ENCODE measurements at places on chromosomes 13 and 19.

DNA sequence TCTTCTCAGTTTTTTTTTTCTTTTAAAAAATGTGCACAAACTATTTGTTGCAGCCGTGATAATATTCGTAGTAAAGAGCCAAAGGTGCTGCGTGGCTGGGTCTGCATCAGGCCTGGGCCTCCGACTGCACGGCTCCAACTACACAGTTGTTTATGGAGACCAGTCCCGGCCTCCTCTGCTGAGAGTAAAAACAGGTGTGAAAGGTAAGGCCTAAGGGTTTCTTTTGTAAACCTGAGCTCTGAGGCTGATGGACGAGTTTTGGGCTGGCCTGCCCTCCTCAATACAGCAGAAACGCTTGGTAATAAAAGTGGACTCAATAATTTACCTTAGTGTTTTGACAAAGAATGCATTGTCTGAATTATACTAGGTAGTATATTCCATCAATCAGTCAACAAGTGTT, 3.9 kb downstream of the MBNL2 start:
- no peak for DNase-seq

- DNase-seq, result no peak
These were observed 232.2 kb downstream of the DACH1 start for GRCh38 chr13:71634602-71635443.

GRCh38 chr13:40478775-40479174, 187.7 kb downstream of the FOXO1 start:
- DNase-seq, result no peak

DNA sequence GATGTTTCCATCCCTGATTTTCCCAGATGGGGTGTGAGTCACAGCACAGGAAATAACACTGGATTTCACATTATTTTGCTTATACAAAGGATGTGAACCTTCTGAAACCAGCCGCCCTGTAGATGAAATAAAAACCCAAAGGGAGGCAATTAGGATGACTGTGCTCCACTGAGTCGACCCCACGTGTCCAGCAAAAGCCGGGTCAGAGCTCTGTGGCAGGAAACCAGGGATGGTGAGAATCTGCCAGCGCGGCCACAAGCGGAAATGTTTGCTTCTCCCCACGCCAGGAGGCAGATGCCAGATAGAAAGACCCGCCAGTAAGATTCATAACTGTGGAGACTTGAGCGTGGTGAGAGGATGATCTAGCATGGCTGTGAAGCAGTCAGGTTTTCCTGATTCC, 764.4 kb downstream of the LIG4 start:
- DNase-seq, result no peak

DNA sequence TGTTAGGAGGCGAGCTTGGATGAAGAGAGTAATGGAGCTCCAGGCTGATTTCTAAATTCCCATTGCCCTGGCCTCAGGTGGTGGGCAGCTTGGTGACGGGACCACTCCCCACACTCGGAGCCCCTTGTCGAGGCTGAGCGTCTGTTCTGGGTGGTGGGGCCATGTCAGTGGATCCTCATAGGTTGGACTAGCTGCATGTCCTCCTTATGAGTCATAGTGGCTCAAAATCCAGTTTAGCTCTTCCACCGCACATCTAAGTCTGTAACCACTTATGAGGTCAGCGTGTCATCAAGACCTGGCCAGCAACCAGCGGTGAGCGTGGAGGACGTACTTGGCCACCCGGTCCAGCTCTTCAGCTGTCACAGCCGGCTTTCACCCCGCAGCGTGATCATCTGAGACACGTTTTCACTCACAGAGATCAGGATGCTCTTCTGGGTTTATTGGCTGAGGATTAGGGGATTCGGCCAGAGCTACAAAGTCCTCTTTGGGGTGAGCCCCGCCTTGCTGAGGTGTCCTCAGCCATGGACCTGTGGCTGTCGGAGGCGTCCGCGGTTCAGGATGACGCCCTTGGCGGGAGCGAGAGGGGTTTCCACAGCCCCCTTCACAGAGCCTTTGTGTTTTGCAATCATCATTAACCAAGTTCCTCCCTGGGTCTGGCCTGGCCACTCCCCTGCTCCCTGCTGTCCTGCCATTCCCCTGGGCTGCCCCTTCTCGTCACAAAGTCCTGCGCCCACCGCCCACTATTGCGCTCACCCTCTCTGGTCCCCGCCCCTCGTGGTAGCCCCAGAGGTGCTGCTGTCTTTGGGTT, 41.9 kb downstream of the ADPRHL1 start:
- no peak for DNase-seq

DNA sequence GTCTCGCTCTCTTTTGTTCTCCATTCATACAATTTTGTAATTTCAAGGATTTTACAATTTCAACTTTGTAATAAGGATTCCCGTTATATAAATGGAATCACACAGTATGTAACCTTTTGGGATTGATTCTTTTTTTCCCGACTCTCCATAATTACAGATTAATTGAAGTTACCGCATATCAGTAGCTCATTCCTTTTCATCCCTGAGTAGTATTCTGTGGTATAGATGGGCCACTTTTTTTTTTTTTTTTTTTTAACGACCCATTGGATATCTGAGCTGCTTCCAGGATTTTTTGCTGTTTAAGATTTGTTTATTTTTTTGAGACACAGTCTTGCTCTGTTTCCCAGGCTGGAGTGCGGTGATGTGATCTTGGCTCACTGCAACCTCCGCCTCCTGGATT, 27.8 kb downstream of the UHRF1 start:
- no peak for DNase-seq

DNA sequence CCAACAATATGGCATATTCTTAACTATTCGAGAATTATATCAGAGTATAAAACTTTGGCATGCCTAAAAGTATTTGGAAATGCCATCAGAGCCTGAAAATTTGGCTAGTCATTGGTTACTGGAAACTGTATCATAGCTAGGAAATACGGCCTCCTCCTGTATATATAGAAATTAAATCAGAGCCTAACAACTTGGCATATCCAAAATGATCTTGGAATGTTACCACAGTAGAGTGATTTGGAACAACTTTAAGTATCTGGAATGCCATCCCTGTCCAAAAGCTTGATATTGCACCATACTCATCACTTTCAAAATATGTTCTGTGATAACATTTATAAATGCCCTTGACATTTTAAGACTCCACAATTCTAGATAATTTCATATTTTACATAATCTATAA, 335.8 kb downstream of the SLITRK1 start:
- DNase-seq, result no peak

DNA sequence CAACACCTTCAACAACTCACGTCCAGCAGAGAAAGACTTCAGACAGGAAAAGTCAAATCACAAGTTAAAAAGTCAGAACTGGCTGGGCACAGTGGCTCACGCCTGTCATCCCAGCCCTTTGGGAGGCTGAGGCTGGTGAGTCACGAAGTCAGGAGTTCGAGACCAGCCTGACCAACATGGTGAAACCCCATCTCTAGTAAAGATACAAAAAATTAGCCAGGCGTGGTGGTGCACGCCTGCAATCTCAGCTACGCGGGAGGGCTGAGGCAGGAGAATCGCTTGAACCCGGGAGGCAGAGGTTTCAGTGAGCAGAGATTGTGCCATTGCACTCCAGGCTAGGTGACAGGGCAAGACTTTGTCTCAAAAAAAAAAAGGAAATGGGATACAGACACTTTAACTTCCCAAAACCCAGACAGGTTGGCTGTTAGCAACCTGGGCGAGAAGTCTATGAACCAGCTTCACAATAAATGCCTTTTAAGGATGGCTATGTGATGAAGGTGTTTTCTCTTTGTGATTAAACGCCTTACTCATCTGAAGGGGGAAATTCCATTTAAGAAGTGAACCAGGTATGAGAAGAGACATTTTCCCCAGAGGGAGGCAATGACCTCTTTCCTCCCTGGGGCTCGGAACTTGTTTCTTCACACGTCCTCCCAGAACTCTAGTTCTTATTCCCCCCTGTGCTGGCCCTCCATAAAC, 80.4 kb downstream of the INSR start:
- DNase-seq, result no peak

GRCh38 chr13:74110053-74110452, 24.2 kb downstream of the KLF12 start:
- DNase-seq, result no peak

GRCh38 chr19:16655727-16656126, 4.2 kb downstream of the SMIM7 start:
- no peak for DNase-seq

DNA sequence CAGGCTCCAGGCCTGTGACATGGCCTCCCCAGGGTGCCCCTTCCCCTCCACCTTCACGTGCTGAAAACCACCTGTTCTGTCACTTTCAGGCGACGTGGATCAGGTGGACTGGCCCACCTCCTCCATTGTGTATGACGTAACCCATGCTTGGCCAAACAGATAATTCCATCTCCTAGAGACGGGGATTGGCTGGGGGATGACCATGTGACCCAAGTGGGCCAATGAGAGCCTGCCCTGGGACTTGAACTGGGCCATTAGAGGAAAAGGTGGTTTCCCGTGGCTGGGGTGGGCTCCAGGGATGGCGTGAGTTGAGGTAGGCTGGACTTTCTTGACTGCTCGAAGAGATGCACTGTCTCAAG, 3.6 kb upstream of the ADAMTSL5 start:
- no peak for DNase-seq

DNA sequence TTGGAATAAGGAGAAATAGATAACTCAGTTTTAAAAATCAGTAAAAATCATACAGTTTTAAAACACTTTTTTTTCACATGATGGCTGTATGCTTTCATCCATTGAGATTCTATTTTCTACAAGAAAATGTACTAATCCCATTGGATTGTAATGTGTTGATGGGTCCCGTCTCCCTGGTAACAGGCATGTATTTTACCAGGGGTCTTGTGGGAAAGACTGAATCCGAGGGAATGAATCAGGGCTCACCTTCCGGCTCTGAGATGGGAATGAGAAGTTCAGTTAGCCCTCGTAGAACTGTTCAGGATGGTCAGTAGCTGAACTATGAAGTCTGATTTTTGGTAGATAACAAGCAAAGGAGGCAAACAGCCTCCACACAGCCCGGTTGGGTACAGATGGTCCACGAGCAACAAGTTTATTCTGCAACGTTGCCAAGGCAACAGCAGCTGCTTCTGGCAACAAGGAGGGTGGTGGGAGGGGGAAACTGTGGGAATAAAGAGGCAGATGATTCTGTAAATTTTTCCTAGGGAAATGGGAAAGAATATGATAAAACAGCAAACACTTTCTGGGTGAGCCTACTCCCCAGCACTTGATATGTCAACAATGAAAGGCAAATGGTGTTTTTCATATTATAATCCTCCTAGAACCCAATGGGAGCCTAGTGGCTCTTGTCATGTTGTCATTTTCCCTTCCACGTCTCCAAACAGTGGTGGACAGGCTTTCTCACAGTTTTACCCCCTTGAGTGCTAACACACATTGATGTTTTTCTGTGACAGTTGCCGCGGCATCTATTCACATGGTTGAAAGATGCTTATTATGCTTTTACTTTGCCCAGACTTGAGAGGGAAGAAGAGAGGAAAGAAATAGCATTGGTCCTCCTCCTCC, 12.4 kb upstream of the SIAH3 start:
- no peak for DNase-seq

GRCh38 chr19:28196101-28196500, 1016.9 kb downstream of the UQCRFS1 start:
- no peak for DNase-seq

GRCh38 chr19:44620667-44621066, 7.3 kb downstream of the IGSF23 start:
- DNase-seq, result no peak

DNA sequence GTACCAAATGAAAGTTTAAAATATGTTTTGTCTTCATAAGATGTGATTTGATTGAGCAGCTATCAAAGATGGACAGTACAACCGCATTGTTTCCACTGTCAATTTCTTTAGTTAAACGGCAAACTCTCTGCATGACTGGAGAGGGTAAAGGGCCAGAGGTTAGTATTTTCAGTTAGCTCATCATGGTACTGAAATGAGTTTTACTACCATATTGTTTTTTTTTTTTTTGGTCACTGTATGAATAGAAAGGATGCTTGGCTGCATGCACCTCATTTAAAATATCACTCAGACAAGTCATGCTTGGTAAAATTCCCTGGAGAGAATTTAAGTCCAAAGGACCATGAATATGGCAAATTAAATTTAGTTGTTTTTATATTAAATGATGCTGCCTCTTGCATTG, 942.1 kb upstream of the SPRY2 start:
- DNase-seq, result no peak

- DNase-seq, result no peak
These were observed 55.7 kb downstream of the CAB39L start for GRCh38 chr13:49388091-49388635.

GRCh38 chr19:42109896-42110295, 22.4 kb downstream of the POU2F2 start:
- DNase-seq, result no peak

- DNase-seq, result no peak
These were observed 5.9 kb downstream of the BORCS8 start for GRCh38 chr19:19185853-19186740.

- no peak for DNase-seq
These were observed 35.1 kb downstream of the RNF6 start for GRCh38 chr13:26186995-26187394.
